ENCODE measurements at places on chromosomes 1 and 21. TPM values are rescaled to one million over a fixed set of nuclear protein-coding genes. Genes with fewer than 3 reads are reported as not detected.
A peak's percentile ranks its signal among the peaks of the same experiment; 100 is the strongest.

DNA sequence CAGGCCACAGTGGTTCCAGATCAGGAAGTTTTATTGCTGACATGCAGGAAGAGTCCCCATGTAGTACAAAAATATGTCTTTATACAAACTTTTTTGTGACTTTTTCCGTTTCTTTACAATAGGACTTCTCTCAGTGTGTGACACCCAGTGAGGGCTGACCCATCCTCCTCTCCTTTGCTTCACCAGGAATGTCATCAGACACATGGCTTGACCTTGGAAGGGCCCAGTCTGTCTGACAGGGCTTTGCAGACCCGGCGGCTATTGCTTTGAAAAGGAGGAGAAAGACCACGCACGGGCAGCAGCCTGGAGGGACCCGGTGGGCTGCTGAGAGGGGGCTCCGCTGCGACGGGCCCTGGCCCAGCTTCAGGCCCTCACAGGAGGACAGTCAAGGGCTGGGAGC lies 16.2 kb upstream of the EVA1B start:
- DNase-seq = no peak

- no peak for DNase-seq
Observed at GRCh38 chr1:187078321-187078720, 249.6 kb downstream of the PLA2G4A start.

DNA sequence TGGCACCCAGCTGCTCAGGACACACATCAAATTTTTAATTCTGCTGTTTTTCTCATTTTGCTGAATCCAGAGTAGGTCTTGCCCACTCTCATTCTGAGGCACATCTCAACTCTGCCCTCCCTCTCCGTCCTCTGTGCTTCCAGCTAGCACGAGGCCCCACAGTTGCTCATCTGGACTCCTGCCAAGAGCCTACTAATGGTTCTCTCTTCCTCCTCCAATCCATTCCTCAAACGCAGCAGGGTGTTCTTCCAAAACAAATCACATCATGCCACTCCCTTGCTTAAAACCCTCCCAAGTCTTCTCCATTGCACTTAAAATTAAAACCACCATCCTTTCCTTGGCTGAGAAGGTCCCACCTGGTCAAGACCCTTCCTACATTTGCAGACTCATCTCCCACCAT lies 49.8 kb upstream of the SCAF4 start:
- peak; percentile 40 for DNase-seq

- DNase-seq = no peak
Observed at GRCh38 chr21:33643658-33644311, 1.5 kb downstream of the ITSN1 start.

COL11A1 gene
- 0.71 TPM for total RNA-seq
